ENCODE measurements at places on chromosomes 2 and 18.

GRCh38 chr2:220904015-220904414 lies 668.1 kb downstream of the EPHA4 start:
- DNase-seq = no peak

DNA sequence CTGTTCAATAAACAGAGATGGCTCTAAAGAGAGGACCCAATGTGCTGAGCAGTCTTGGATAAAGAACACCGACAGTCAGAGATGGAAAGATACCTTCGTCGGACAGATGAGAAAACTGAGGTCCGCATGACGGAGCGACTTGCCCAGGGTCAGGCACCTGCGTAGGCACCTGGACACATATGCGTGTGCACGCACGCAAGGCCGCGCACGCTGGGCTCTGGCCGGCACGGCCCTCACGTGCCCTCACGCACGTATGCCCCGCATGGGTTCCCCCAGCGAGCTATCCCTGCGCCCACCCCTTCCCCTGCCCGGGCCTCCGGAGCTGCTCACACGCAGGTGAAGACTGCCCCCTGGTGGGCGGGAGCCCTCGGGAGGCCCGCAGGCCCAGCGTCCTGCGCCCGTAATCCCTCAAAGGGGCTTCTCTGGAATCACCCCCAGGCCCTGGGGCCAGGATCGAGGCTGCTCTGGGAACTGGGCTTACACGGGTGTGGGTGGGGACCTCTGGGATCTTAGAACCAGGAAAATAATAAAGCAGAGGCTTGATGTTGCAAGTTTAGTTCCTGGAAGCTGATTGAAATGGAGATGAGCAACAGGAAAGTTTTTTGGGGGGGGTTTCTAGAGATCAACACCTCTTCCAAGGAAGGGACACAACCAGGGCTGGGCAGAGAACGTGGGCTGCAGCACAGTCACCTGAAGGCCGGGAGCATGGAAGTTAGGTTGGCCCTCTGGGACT lies 246.3 kb downstream of the TNS1 start:
- no peak for DNase-seq

DNA sequence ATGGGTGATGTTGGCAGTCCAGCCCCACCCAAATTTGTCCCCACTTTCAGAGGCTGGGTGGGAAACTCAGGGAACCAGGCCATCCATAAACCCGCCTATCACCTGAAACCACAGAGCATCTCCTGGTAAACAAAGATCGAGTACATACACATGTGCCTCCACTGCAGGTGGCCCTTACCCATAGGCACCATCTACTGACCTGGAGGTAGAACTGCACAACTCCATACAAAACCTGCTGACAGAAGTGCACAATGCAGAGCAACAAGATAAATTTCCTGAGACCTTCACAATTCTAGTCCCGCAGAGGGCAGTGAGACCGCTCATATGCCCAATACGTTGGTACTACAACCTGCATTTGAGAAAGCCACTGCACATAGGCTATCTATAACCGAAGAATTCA lies 856.3 kb downstream of the SUCLG1 start:
- no peak for DNase-seq

GRCh38 chr2:156679820-156680219 lies 243.6 kb downstream of the GPD2 start:
- DNase-seq = no peak

GRCh38 chr2:226758921-226759640 lies 40.5 kb downstream of the IRS1 start:
- DNase-seq = no peak

GRCh38 chr2:105962221-105962620 lies 217.5 kb downstream of the NCK2 start:
- no peak for DNase-seq

DNA sequence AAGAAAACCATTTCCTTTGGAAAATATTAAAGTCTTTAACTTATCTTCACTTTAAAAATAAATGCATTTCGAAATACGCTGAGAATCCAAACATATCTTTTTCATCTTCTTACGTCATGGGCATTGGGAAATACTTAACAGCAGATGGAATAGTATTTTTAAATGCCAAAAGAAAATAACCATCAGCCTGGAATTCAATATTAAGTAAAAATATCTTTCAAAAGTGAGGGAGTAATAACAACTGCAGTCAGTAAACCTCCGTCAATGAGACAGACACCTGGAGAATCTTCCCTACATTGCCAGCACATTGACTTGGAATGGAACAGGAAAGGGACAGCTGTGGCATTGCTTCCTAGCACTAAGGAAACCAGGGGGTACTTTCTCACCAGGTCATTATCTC lies 290.4 kb upstream of the TNP1 start:
- no peak for DNase-seq

DNA sequence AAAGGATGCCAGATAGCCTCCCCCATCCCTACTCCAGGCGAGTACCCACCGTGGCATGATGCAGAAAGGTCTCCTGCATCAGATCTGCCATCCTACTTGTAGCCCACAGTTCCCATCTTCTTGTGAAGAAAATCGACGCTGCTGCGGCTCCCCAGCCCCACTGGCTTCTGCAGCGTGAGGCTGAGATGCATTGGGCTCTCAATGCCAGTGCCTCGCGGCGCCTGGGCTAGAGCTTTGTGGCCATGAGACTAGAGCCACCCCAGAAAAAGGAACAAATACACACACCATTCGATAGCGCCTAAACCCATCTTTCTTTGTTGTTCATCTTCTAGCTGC lies 2.8 kb downstream of the NOL4 start:
- no peak for DNase-seq

- no peak for DNase-seq
Measured at GRCh38 chr2:178152977-178153376, 40.7 kb downstream of the RBM45 start.

- DNase-seq = no peak
Measured at GRCh38 chr18:44716697-44717163, 36.0 kb downstream of the SETBP1 start.

DNA sequence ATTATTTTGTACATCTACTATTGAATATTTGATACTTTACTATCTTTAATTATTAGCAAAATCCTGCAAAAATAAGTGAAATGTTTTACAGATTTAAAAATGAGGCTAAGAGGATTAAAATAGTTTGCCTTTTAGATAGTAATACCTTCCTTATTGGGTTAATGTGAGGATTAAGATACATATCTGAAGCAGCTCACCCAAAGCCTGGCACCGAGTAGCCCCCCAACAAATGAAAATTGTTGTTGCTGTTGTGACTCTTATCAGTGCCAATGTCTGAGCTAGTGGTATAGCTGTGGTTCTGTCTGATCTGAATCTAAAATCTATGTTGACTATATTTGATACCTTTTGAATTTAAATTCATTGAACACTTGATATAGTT lies 34.6 kb downstream of the GULP1 start:
- no peak for DNase-seq

DNA sequence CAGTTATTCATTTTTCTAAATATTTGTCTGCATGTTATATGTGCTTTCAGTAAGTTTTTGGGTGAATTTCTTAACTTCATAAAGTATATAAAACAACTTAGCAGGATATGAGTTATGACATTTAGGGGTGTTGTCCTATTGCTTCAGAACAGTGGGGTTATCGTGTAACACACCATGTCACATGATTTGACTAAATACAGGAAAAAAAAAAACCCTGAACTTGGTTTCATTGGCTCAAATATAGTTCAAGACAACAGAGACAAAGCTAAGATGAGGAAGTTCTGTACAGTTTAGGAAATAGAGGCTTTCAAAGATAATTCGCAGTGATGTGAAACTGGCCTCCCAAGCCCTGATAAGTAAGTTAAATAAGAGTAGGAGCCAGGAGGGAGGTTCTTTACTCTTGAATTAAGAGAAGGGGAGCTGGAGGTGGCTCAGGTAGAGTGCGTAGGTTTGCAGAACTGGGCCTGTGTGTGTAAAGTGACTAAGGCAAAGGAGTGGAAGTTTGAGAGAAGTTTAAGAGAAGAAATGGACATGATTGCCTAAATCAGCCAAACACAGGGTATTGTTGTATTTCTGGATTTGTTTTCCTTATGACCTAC lies 53.9 kb downstream of the LIMS1 start:
- DNase-seq = no peak

DNA sequence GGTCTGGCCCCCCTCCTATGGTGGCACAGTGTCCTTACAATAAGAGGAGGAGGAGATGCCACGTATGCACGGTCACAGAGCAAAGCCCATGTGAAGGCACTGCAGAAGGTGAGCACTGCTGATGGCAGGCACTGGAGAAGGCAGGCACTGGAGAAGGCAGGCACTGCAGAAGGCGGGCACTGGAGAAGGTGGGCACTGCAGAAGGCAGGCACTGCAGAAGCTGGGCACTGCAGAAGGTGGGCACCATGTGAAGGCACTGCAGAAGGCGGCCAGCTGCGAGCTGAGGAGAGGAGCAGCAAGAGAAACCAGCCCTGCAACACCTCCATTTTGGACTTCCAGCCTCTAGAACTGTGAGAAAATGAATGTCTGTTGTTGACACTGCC lies 46.3 kb downstream of the MEX3C start:
- DNase-seq = no peak

DNA sequence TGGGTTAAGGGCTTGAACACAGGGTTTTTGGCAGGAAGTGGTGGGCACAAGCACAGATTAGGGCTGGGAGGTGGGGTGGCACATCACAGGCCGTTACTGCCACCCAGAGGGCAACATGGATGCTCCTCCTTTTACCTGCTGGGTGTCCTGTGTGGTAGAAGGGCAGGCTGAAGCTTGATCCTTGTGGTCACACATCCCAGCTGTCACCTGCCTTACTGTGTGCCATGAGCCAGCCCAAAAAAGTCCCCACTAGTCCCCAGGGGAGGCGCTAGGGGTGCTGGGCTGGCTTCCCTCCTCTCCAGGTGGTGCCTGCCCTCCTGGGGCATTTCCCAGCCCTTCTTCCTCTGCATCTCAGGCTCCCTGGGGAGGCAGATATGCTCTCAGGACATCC lies 50.5 kb upstream of the ALPP start:
- no peak for DNase-seq

DNA sequence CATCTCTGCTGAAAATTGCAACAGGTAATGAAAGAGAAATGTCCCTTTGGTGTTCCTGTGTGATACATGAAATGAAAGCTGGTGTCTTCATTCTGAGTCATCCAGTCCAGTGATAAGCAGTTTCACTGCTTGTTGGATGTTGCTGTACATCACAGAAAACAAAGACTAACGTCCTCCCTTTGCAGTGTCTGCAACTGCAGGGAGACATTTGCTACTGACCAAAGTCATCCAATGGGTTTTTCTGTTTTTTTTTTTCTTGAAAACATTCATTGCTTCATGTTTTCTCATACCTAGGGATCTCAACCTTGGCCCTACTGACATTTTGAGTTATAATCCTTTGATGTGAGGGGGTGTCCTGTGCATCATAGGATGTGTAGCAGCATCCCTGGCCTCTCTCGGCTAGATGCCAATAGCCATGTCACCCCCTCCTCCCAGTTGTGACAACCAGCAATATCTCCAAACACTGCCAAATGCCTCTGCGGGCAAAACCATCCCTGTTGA lies 63.6 kb upstream of the FZD5 start:
- DNase-seq = no peak

- no peak for DNase-seq
Measured at GRCh38 chr2:208718828-208719227, 312.2 kb downstream of the PTH2R start.

GRCh38 chr2:73870084-73870483 lies 22.7 kb upstream of the ACTG2 start:
- no peak for DNase-seq

GRCh38 chr2:708667-709066 lies 31.5 kb upstream of the TMEM18 start:
- no peak for DNase-seq

All from SW 1271 (cell line).